ENCODE measurements at places on chromosomes 7 and 10.

DNA sequence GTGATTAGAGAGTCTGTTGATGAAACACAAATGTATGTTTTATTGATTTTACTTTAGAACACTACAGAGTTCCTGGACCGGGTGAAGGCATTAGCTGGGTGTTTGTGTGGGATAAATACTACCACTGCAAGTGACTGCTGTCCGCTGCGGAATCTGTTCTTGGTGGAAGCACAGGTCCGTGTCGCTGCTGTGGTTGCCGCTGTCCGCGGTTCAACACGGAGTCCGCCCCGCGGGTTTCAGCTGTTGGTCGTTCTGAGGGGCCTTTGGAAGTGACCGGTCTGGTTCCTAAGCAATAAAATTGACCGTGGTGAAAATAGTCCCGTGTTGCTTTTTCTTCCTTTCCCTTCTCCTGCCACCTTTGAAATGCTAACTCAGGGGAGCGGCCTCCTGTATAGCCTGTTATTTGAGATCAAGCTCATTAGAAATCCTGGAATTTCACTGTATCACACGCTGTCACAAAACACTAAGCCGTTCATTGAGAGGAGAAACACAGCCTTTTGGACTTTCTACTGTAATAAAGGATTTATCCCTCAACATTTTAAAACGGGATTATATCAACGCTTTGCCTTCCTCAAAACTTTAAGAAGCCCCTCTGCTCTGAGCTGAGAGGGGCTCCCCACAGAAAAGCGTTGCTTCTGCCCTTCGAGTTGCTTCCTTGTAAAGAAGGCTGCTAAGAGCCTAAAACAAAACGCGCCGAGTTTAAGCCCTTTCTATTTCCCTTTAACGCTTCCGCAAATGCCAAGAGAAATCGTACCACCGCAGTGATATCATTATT is 2.6 kb downstream of the NKX6-2 start:
- DNase-seq: no peak

- DNase-seq: no peak
Observed at GRCh38 chr7:114083166-114084001, 164.6 kb upstream of the PPP1R3A start.

- no peak for DNase-seq
Observed at GRCh38 chr7:25318047-25318446, 89.8 kb upstream of the NPVF start.

- no peak for DNase-seq
Observed at GRCh38 chr7:81331061-81332018, 412.5 kb upstream of the SEMA3C start.

DNA sequence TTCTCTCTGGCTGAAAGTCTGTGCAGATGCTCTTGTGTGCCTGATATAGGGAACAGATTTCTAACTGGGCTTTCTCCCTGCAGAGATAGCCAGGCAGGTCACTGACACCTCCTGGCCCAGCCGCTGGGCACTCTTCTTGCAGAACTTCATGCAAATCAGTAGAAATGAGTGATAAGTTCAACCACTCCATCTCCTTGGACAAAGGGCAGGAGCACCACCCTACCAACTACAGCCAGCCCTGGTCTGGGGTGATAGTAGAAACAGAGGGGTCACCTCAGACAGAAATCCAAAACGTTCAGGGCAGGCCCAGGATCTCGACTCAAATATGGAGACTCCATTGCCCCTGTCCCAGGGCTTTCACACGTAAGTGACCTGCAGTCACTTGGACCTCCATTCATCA is 917.8 kb upstream of the ZNF722 start:
- DNase-seq: no peak

DNA sequence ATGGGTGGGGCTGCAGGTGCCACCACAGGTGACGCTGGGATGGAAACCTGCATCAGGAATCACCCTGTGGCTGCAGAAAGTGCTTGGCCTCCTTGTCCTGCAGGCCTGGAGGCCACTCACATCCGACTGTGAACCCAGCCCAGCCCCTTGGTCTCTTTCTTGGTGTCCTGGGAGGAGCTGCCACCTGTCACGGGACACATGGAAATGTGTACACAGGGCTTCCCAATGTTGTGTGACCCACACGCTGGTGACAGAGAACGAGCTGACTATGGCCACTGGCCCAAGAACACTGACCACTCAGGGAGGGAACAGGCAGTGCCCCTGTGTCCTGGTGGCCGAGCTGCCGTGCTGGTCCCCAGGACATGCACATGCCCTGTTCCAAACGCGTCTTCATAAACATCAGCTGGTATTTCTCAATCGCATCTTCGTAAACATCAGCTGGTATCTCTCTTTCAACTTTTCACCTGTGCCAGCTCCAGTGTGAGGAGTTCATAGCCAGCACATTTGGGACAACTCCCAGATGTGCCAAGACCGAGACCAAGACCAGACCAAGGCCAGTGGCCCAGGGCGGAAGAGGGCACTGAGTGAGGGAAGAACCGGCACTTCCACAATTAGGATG is 57.9 kb upstream of the INPP5A start:
- DNase-seq: no peak

DNA sequence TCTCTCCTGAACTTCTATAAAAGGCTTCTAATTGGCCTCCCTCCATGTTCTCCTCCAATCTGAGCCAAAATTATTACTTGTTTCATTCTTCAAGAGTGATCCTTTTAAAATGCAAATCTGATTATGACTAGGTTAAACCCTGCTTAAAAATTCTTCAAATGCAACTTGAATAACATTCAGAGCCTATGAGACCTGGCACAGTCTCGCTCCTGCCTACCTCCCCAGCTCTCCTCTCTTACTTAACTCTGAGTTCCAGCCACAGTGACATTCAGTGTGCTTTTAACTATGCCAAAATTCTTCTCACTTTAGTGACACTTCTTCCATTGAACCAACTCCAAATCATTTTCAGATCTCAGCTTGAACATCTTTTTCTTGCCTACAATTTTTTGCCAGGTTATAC is 68.8 kb downstream of the TMEM168 start:
- no peak for DNase-seq
